Stimulated activated CD4-positive, alpha-beta T cell treated with anti-CD3 and anti-CD28 coated beads, Interleukin-1b, Interleukin-23, amount 100 ng/mL, for 48 hours (primary cell): ENCODE measurements at places on chromosomes 16 and 17.

DNA sequence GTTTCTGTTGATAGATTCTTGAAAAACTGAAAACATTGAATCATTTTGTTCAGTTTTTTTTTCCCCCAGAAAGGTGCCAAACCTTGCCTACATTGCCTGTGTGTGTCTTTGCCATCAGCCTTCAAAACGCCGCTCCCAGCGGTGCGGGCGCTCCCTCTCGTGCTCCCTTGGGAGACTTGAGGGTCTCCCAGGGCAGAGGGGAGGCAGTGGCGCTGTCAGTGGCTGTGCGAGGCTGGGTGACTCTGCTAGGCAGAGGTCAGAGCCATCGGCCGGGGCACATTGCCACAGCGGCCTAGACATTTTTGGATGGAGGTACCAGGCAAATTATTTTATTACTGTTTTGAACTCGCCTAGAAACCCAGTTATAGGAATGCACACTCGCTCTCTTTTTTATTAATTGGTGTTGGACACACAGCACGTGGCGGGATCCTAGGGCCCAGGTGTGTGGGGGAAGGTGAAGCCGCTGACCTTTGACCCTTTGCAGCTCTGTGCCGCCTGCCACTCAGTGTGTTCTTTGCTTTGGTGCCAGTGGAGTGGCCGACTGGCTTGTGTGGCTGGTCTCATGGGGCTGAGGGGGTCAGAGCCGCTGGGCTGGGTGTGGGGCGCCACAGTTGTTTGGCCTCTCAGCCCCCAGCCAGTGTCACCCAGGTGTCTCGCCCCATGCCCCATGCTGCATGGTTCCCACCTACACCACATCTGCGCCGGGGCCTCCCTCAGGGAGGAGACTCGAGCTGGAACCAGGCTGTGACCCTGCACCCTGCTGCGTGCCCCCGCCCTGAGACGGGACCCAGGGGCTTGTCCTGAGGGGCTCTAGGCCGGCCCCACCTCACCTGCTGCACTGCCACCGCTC lies 115.7 kb downstream of the BANP start:
- no peak for DNase-seq

DNA sequence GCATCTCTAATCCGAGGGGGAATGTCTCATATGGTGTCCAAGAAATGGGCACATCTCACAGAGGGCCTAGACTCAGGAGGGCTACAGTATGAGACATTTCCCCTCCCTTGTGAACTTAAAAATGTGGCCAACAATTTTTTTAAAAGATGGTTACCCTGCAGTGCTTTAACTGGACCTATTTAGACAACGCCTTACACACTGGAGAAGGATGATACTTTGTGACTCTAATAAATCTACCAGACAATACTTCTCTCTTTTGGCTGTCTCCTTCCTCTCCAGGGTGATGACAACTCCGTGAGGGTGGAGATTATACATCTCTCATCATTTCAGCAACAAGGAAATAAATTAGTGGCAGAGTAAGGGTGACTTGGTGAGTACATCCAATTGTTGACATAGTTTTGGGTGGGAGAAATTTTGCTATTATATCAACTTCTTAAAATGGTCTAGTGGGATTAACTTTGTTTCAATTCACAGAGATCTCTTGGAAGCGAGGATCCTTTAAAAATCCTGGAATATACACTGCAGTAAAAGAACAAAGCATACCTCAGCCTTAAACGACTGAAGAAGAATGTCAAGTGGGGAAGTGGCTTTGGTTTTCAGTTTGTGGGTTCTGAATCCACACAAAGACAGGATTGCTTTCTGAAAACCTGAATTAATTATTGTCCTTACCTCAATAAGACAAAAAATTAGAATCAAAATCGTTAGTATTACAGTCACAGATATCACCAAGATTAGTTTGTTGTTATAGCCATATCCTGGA lies 89.8 kb downstream of the KPNA2 start:
- DNase-seq: no peak

GRCh38 chr16:20073203-20074098 lies at the start of gene GPR139:
GPR139 (minus strand) TSS chr16:20073890; CDS start chr16:20073616, 274 bp downstream.
- DNase-seq: no peak

DNA sequence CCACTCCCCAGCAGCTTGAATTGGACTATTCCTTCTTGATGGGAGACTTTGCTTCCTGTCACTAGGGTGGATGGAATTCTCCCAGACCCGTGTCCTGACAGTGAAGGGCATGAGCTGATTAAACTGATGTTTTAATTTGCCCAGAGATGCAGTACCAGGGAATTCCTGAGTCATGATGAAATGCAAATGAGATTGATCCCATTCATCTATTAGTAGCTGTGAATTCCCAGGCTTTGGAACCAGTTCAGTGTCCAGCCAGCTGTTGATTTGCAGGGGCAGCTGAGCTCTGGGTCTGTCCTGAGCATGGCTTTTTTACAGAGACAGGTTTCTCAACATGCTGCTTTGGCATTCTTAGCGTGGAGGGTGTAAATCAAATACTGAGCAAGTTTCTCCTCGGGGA lies 157.9 kb downstream of the PITPNC1 start:
- no peak for DNase-seq

DNA sequence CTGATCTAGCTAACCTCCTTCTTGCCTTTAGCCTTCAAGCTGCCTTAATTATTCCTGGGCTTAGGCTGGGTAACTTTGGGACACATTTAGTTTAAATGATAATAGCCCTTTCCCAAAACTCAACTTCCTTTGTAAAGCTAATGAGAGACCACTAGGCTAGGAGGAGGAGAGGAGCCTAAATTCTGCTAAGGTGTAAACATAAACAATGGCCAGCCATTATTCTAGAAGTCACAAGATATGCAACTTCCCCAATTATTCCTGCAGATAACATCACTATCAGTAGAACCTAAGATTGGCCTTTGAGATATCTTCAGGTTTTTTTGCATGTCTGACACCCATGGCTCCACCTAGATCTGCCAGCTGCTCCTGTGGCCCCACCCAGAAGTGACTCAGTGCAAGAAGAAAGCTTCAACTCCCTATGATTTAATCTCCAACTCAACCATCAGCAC lies 131.2 kb upstream of the FAM20A start:
- DNase-seq: no peak

- no peak for DNase-seq
Observed at GRCh38 chr16:53619235-53619634, 84.4 kb downstream of the RPGRIP1L start.
